D341Med (cell line): ENCODE measurements at places on chromosomes 4 and X.
A peak's percentile ranks its signal among the peaks of the same experiment; 100 is the strongest.

DNA sequence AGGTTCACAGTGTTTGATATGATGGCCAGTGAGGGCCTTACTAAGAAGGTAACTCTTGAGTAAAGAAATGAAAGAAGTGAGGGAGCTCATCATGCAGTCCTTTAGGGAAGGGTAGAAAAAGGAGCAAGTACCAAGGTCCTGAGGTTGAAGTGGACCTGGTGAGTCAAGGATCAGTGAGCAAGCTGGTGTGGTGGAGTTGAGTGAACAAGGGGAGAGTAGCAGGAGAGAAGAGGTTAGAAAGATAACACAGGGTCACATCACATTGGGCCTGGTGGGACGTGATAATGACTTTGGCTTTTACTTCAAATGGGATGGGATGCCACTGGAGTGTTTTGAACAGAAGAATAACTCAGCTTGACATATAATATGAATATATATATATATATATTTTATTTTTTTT, 44.7 kb downstream of the OSTC start:
- no peak for DNase-seq

DNA sequence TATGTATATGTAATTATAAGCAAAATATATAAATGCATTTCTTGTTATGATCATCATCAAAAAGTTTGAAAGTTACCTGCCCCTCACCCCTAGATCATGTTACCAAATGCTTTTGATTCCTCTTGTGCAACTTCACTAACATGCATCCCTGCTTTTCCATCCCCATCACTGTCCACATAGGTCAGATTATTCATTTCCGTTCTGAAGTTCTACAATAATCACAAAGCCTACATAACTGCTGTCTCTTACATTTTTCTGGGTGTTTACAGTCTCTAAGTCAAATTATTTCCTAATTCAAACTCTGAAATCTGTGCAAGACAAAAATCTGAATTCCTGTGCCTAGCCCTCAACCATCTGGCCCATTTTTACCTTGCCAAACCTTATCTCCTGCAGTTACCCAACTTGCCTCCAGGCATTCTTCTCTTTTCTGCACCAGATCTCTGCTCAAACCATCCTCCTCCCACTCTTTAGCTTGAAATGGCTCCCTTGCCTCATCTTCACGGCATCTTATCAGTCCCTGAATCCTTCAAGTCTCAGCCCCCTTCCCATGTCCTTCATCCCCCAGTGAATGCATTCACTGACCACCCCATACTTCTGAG, 42.4 kb upstream of the SLC39A8 start:
- no peak for DNase-seq

- DNase-seq, result no peak
Observed at GRCh38 chr4:42672359-42673081, 15.6 kb upstream of the ATP8A1 start.

DNA sequence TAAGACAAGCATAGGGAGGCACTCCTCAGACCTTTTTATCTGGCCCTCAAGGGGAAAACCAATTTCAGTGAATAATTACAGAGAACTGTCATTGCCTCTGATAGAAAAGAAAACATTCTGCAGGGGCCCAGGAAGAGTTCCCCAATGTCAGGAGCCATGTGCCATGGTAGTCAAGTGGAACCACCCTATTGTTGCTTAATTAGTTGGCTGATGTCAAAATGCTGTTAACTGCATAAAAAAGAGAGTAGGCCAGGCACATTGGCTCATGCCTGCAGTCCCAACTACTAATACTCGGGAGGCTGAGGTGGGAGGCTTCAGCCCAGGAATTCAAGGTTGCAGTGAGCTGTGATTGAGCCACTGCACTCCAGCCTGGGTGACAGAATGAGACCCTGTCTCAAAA, 28.6 kb upstream of the OGT start:
- DNase-seq, result no peak

DNA sequence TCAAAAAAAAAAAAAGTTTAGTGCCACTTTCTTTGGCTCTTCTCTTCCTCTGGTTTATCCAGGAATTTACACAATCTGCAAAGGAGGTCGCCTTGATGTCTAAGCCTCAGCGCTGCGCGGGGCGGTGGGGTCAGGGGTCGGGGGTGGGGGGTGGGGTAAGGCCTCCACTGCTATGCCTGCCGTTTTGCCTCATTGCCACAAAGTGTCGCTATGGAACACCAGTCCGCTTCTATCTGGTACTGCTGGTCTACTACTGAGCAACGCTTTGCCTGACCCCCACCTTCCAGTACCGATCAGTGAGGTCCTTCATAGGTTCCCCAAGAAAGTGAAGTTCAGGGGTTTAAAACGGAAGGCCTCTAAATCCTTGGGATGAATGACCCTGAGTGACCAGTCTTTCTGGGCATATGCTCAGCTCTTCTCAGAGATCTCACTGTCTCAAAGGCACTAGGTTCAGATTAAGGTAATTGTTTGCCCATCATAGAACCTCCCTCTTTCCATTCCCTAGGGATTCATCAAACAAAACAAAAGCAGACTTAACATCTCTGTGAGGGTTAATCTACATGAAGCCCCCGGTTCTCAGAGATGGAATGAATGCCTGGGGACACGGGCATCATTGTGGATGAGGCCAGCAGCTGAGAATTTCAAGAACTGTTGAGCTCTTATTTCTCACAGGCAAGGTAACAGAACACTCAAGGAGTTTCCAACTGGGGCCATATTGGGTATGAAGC, 16.9 kb upstream of the TSR2 start:
- DNase-seq, result peak; percentile 54

GRCh38 chrX:135395064-135395463, 26.7 kb upstream of the SMIM10L2A start:
- no peak for DNase-seq

DNA sequence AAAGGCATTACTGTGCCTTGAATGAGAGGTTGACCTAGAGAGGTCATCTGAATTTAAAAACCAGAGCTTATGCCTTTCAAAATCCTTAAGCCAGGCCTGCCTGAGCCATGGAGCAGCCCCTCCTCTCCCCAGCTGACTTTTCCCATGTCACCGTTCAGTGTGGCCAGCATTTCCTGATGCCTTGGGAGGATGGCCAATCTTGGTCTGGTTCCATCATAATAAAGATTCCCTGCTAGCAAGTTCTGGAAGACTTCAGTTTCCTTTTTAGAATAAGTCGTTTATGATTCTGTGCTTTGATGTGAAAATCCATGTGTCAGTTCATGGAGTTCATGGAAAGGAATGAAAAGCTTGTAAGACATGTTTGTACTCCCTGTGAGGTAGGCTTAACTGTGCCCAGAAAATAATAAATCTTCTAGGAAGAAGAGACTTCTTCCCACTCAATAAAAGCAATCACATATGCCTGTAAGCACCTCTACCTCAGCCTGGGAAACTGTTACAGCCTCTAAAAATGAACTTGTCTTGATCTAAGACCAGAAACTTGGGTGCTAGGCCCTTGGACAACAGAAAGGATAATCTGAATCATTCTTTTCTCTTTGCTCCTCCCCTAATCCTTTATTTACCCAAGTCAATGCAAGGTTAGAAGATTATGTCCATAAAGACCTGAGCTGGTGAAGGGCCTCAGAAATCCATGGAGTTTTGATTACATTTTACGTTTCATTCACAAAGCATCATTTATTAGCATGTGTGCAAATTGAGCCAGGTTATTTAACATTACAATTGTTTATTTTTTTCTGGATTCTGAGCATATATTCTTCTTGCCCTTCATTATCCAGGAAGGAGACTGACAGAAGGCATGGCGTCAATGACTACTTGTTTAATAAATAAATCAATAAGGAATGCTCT, 84.0 kb upstream of the TBC1D9 start:
- DNase-seq, result no peak

GRCh38 chrX:155215443-155216178, 649 bp upstream of the VBP1 start:
- DNase-seq, result no peak

DNA sequence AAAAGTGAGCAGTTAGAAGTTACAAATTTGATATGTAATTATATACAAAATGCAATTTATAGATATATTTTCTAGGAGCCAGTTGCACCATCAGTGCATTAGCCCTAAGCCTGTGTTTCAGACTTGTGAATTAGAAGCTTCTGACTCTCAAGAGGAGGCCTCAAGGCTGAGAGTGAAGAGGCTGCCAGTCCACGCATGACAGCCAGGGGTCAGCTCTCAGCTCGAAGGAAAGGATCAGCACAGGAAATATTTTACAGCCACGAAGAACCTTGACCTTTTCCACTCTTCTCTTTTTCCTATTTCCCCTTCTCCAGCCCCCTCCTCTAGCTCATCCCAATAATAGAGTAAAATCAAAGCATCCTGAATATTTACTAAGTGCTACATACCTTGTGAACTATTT, 642.4 kb downstream of the TRIML1 start:
- peak; percentile 46 for DNase-seq

- DNase-seq, result no peak
Observed at GRCh38 chr4:136036744-136037143, 1495.5 kb downstream of the PCDH18 start.

- DNase-seq, result no peak
Observed at GRCh38 chr4:153970169-153970568, 181.3 kb upstream of the SFRP2 start.

DNA sequence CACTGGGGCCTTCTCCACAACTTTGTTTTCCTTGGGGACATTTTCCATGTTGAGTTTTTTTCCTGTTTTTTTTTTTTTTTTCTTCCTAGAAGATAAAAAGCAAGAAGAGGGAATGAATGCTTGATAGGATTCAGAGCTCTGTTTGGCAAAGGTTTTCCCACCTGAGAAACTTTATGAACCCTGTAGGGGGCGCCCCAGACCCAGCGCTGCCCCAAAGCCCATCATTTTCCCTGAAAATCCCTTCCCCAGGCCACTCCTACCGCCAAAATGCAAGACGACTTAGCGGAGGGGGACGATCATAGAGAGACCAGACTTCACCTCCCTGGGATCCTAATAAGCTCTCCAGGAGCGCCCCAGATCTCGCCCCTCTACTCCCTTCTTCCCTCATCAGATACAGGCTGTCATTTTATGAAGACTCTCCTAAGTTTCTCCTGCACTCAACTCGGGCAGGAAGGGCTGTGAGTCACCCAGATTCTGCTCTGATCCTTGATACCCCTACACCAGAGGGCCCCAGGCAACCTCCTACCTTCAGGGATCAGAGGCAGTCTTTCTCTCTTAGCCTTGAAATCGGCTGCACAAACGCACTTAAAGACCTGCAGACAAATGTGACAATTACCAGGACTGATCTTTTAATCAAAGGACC, 1.4 kb downstream of the BEX5 start:
- DNase-seq, result peak; percentile 9

DNA sequence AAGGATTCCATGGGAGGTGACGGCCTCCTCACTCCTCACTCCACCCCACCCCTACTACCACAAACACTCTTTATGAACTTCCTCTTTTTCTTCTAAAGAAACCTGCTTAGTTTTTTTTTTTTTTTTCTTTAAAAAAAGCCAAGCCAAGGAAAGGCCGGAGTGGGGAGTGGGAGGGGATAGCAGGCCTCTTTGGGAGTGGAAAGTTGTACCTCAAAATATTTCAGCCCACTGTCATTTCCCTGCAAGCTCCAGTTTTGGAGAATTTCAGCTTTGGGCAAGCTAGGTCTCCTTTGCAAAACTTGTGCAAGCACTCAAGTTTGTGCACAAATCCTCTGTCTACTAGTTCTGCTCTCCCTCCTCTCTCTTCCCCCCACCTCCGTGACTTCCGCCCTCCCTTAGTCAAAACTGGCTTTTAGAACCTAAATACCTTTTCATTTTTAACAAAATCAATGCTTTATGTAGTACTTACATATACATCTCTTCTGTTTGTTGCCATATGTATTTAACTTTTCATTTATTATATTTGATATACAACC, 512 bp upstream of the ANTXR2 start:
- no peak for DNase-seq

GRCh38 chrX:15418041-15418706, 34.0 kb upstream of the VEGFD start:
- no peak for DNase-seq

- no peak for DNase-seq
Observed at GRCh38 chr4:52292245-52292644, 241.1 kb downstream of the SPATA18 start.

- DNase-seq, result peak; percentile 68
Observed at GRCh38 chrX:118974908-118975671, 672 bp downstream of the LONRF3 start.

DNA sequence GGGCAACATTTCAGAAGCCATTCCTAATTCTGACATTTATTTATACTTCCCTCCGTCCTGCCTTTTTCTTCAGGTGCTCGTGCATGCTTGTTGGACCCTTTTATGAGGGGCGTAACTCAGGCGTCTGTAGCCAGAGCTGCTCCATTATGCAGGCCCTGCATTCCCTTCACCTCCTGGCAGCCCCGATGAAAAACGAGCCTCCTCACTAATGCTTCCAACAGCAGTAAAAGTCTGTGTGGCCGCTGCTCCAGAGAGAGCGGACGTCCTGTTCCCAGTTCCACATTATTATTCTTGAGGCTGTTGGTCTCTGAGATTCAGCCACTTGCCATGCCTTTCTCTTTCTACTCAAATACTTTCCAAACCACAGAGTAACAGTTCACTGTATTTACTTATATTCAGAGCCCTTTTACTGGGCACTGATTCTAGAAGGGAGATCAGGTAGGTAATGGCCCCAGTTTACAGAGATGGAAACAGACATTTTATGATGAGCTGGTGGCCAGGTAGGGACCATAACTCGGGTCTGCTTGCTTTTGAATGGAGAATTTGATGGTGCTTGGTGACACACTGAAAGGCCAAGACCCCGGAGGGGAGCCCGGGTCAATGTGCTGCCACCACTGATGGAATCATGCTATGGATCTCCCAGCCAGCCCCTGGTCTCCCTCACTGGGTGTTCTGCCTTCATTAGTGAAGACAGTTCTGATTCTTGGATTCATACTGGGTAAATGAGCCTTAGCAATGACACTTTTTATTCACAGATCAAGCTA, 101.0 kb downstream of the GATB start:
- DNase-seq, result no peak

- no peak for DNase-seq
Observed at GRCh38 chrX:118355225-118355920, 9.5 kb downstream of the WDR44 start.

DNA sequence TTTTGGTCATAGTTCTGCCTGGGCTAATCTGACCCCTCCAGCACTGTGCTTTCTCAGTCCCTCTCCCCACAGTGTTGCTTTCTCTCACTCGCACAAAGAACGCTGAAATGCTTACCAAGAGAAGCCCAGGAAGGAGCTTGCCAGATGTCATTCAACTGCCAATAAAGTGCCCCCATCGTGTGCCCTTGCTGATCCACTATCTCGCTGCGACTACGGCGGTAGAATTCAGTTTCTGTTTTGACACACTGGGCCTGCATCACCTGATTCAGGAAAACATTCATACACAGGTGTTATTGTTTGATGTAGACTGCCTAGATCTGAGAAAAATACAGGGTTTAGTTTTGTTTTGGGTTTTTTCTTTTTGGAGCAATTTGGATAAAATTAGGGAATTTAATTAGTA, 121.2 kb downstream of the MANBA start:
- no peak for DNase-seq
